Camera-type eye (tissue), 1 donor: ENCODE measurements at places on chromosomes 3 and 15. TPM values are rescaled to one million over a fixed set of nuclear protein-coding genes. Genes with fewer than 3 reads are reported as not detected.

Gene SEMA6D
- 69.2 TPM for total RNA-seq

Gene UCN2
- 0.33 TPM for total RNA-seq

Gene ZNF502
- total RNA-seq = 22.1 TPM

Gene TXNRD3
- 15.3 TPM for total RNA-seq

Gene ETFA
- 97.4 TPM for total RNA-seq

Gene SLC26A6
- 13.1 TPM for total RNA-seq

Gene PRICKLE2
- 126 TPM for total RNA-seq

Gene COL8A1
- 40.2 TPM for total RNA-seq

Gene RTP1
- not detected for total RNA-seq

Gene TRAT1
- total RNA-seq = 0.82 TPM

Gene PKM
- 884 TPM for total RNA-seq

Gene ADAMTS7
- total RNA-seq = 20.7 TPM

Gene UBAP1L
- 22.0 TPM for total RNA-seq

Gene LSMEM2
- total RNA-seq = 1.4 TPM

Gene ACTL6A
- total RNA-seq = 88.4 TPM

Gene MYO5A
- 61.8 TPM for total RNA-seq

Gene A4GNT
- total RNA-seq = 0.33 TPM

Gene ARL14
- not detected for total RNA-seq
